ENCODE measurements at places on chromosomes 7 and 10.

DNA sequence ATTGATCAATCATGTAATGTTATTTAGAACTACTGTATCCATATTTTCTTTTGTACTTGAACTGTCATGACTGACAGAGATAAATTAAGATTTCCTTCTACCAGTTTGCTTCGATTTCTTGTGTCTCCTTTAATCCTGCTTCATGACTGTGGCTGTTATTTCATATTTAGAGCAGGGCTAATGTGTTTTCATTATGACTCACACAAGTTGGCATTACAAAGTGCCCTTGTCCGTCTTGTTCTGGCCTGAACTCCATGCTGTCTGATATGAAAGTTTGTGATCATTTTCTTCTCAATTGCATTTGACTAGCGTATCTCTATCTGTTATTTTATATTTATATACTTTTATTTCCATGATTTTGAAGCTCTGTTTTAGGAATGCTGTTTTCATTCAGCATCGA, 344.1 kb upstream of the PRKCQ start:
- DNase-seq, result no peak

- no peak for DNase-seq
Measured at GRCh38 chr10:74486659-74487058, 335.6 kb downstream of the ADK start.

- no peak for DNase-seq
Measured at GRCh38 chr10:21688870-21689269, 154.8 kb downstream of the MLLT10 start.

- DNase-seq, result peak; percentile 72
Measured at GRCh38 chr10:3525832-3526449, 259.1 kb downstream of the KLF6 start.

DNA sequence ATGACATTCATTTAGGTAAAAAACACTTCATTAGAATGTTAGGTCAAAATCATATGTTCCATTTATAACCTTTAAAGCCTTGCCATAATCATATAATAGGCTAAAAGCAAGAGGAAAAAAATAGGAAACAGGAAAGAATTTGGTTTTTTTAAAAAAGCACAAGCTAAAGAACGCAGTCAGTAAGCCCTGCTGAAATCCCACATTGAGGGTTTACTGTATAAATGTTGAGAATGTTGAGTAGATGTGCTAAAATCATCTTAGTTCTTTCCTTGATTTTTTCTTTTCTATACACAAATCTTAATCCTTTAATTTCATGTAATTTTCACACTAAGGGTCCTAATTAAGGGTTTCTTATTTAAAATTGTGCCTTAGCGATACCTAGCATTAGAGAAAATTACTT, 133.0 kb downstream of the TSPAN12 start:
- no peak for DNase-seq

GRCh38 chr10:63324495-63324854, 141.3 kb downstream of the JMJD1C start:
- no peak for DNase-seq

DNA sequence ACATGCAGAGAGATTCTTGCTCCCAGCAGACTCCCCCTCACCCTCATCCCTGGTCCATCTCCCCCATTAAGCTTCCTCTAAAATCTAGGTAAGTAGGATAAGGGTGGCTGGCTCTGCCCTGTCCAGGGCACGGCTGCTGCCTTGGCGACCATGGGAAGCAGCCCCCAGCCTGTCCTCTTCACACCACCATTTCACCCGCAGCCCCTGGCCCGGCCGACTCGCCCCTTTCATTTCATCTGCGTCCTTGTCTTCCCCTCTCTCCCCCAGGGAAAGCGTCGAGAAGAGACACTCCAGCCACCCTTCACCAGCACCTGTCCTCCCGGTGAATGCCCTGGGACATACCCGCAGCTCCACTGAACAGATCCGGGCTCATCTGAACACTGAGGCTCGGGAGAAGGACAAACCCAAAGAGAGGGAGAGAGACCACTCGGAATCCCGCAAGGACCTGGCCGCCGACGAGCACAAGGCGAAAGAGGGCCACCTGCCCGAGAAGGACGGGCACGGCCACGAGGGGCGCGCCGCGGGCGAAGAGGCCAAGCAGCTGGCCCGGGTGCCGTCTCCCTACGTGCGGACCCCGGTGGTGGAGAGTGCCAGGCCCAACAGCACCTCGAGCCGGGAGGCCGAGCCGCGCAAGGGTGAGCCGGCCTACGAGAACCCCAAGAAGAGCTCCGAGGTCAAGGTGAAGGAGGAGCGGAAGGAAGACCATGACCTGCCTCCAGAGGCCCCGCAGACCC, 342.3 kb upstream of the GALNT17 start:
- no peak for DNase-seq

Measured in suppressor macrophage treated with lipopolysaccharide for 4 hours (primary cell).